Activated T-cell treated with anti-CD3 and anti-CD28 coated beads for 24 hours (primary cell): ENCODE measurements at places on chromosomes 5 and 9.

GRCh38 chr5:98936948-98937715 is 8.3 kb upstream of the CHD1 start:
- no peak for DNase-seq

DNA sequence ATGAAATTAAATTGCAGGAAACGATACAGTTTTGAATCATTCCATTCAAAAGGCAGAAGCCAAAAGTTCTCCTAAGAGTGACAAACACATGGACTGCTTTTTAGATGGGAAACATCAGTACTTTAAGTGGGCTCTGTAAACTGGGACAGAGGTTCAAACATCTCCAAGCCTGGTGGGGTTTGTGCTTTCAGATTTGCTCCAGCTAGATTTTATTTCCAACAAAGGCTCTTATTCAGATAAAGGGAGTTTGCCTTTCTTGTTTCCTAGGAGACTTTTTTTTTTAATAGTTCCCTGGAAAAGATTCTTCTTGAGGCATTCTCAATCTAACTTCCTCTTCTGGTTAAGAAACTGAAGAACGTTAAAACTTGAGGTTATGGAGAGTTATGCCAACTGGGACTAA is 277.6 kb downstream of the TMEM38B start:
- DNase-seq = no peak

DNA sequence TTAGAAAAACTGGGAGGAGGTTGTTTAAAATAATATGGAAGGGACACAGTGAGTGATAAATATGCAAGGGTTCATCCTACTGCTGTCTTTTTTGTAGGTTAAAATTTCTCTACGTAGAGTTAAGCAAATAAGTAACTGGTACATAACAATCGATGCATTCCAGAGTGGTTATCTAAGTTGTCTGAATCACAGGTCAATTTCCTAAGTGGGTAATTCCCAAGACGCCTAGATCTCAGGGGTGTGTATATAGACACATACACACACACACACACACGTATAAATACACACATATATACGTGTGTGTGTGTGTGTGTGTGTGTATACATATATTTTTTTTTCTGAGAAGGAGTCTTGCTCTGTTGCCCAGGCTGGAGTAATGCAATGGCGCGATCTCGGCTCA is 22.3 kb downstream of the CAAP1 start:
- DNase-seq = no peak

GRCh38 chr5:29498860-29499259 is 1694.6 kb upstream of the CDH6 start:
- DNase-seq = no peak

- DNase-seq = no peak
Measured at GRCh38 chr5:130529511-130530485, 625.5 kb downstream of the CHSY3 start.

DNA sequence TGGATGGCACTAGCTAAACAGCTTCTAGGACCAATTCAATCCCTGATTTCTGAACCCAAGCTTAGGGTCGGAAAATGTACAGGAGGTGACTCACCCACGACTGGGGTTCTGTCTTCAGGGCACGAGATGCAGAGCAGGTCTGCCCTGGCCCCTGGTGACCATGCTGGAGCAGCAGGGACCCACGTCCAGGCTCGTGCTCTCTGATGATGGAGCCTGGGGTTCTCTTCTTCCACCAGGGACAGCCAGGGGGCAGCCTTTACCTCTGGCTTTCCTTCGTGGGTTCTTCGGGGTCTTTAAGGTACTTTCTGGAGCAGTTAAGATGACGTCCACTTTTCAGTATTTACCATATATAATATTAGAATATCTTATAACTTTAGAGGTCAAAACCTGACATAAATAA is 2.1 kb downstream of the CFAP77 start:
- DNase-seq = no peak

GRCh38 chr5:142688281-142688989 is 2.5 kb upstream of the FGF1 start:
- DNase-seq = no peak

GRCh38 chr5:74587300-74587699 is 53.2 kb downstream of the ENC1 start:
- no peak for DNase-seq

DNA sequence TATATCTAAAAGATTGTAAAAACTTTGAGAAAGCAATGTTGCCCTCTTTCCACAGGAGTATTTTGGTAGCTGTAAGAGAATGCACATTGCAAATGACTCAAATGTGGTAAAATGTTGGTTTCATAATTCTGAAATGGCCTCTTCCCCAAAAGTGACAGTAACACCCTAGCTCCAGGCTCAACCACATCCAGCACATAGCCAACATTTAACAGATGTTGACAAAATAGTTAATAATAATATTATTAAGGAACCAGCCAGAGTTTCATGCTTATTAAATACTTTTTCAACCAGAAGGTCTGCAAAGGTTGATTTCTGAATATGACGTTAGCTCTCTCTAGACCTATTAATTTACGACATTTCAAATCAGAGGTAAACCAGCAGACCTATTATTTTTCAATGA is 1.3 kb downstream of the ANXA1 start:
- DNase-seq = no peak

- DNase-seq = no peak
Measured at GRCh38 chr5:123949807-123950340, 437.9 kb downstream of the CSNK1G3 start.

GRCh38 chr5:56496581-56497063 is 263.5 kb upstream of the ANKRD55 start:
- DNase-seq = no peak

DNA sequence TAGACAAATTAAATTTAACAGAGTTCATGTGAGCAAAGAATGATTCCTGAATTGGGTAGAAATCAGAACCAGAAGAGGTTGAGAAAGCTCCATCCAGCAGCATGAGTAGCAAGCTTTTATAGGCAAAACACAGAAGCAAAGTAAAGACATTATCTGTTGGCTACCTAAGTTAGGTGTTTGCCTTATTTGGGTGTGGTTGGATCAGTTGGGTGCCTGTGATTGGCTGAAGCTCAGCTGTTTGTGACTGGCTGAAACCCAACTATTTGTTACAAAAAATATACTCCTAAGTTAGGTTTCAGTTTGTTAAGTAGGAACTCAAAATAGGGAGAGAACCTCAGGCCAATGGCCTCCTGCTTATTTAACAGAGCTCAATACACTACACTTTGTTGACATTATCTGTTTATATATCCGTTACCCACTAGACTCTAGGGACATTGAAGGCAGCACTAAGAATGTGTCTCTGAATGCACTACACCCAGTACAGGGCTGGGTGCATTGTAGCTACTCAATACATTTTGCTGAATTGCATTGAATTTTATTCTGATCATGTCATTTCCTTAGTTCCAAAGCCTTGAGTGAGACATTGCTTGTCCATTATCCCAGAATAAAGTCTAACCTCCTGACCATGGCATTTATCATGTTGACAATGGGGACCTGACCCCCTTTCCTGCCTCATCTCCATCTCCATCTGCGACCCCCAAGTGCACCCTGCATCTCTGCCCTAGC is 98.7 kb downstream of the CCDC192 start:
- DNase-seq = no peak

DNA sequence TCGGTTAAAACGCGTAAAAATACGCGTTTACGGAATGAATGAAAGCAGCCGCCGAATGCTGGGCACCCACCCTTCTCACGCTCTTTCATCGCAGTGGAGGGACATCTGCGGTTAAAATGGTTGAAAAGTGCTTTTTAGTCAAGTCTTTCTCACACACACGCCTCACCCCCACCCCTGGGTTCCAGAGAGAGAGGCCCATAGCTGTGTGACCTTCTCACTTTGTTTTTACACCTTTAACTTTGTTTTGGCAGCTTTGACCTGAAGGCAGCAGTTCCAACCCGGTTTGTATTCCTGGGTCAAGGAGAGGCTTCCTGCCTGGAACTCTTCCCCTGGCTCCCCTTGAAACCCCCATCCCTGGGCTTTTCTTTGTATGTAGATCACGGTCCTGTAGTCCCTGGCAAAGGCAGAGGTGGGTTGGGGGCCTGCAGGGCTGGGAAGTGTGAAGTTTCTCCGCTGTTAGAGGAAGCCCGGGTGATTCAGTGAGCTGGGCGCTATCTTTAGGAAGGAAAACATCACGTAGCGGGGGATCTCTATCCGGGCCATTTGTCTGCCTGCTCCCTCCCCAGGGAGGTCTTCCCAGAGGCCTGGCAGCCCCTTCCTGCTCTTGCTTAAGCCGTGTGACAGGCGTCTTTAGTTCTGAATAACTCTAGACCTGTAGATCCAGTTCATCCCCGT is 29.6 kb downstream of the SPRY4 start:
- DNase-seq = no peak

GRCh38 chr5:68172314-68172713 is 43.2 kb upstream of the PIK3R1 start:
- no peak for DNase-seq

DNA sequence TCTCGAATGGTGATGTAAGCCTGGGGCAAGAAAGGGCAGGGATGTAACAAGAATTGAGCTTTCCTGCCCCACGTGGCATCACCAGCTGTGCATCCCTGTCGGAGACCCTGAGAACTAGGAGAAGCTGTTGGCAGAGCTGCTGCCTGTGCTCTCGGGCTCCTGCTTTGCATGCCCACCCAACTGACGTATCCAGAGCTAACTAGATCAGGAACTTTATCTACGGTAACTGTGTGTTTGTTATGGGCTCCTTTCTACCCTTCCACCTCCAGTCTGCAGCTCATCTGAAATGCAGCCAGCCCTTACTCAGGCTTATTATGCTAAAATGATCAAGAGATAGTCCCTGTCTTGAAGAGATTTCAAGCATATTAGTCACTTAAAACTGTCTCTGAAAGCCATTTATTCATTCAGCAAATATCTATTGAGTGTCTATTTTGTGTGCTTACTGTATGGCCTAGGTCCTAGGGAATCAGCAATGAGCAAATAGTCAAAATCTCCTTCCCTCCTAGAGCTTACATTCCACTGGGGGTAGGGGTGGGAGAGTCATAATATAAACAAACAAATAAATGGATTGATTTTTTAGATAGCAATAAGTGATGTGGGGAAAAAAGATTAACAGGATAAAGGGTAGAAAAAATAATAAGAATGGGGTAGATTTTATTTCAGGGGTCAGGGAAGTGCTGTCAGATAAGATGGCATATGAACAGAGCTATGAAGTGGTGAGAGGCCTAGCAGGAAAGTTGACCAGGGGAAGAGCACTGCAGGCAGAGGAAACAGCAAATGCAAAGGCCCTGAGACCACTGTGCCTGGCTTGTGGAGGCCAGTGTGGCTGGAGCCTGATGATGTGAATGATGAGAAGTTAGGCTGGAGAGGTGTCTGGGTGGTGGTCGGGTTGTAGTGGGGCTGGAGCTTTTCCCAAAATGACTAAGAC is 118.2 kb downstream of the GALNT10 start:
- DNase-seq = no peak

DNA sequence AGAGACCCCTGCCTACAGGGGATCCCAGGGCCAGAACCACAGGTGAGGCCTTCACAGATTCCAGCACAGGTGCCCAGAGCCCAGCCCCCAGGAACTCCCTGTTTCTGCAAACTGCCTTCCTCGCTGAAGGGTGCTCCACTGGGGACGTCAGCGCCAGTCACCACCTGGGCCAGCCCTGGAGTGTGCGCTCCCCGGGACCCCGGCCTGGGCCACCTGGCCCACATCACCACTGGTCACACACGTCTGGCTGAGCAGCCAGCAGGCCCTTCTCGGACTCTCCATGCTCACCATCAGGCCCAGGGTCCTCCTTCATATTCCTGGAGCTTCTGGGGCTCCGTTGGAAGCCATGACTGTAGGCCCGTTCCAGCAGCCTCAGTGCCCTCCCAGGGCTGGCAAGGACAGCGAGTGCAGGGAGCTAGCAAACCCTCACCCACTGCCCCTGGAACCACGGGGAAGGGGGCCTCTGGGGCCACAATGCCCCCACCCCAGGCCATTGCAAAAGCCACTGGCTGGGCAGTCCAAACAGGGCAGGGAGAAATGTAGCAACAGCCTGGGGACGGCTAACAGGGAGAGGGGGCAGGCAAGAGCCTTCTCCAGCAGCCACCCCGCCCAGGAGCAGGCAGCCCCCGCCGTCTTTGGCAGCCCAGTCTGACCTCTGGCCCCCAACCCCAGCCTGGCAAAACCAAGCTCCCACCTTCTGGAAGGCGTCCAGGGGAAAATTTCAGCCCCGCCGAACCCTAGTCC is 1.3 kb downstream of the AGPAT2 start:
- no peak for DNase-seq

GRCh38 chr5:157744051-157745011 is 819 bp downstream of the LSM11 start:
- no peak for DNase-seq

- DNase-seq = no peak
Measured at GRCh38 chr9:127422133-127422782, 1.9 kb upstream of the ZNF79 start.

- no peak for DNase-seq
Measured at GRCh38 chr9:74804018-74804385, 83.7 kb downstream of the TRPM6 start.

DNA sequence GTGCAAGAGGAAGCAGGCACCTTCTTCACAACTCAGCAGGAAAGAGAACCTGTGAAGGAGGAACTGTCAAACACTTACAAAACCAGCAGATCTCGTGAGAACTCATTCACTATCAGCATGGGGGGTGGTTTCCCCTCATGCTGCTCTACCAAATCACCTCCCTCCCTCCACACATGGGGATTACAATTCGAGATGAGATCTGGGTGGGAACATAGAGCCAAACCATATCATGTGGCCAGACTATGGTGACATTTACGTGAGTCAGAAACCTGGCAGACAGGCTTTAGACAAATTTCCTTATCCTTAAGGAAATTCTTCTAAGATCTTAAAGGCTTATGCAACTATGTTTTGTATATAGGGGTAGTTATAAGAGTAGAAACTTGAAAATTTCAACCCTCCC is 8.7 kb upstream of the AOPEP start:
- DNase-seq = no peak

DNA sequence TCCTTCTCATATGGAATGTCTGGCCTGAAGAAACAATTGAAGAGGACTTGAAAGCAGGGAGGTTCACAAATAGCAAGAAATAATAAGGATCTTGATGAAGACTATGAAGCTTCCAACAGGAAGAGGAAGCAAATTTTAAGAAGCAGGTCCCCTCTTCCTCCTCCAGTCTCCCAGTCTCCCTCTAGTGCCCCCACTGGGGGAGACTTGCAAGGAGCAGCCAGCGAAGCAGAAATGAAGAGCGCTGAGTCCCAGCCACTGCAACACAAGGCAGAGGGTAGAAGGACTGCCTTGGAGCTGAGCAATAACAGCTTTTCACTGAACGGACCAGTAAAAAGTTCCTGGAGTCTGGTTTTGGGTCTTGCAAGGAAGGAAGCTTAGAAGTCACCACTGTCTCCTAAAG is 32.6 kb upstream of the ACO1 start:
- no peak for DNase-seq

DNA sequence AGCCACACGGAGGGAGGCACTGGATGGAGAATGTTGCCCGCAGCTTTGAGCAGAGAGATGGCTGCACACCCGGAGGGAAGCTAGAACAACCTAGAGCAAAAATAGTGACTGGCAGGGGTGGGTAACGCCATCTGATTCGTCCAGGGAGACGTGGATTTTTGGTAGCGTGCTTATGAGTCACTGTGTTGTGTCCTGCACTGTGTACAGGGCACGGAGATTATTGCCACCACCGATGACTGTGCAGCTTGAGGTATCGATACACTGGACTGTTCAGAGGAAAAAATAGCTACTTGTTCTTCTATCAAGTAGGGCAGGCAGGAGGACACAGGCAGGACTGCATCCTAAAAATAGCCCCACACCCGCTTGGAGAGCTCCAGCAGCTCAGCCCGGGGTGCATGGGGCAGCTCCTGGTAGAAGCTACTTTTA is 6.0 kb downstream of the UBE2QL1 start:
- no peak for DNase-seq

- peak; percentile 23 for DNase-seq
Measured at GRCh38 chr5:72817076-72817481, 618 bp downstream of the TNPO1 start.
